RPMI7951 (cell line): ENCODE measurements at places on chromosomes 6 and 20.

GRCh38 chr6:100761841-100762240 is 119.3 kb downstream of the ASCC3 start:
- DNase-seq, result no peak

DNA sequence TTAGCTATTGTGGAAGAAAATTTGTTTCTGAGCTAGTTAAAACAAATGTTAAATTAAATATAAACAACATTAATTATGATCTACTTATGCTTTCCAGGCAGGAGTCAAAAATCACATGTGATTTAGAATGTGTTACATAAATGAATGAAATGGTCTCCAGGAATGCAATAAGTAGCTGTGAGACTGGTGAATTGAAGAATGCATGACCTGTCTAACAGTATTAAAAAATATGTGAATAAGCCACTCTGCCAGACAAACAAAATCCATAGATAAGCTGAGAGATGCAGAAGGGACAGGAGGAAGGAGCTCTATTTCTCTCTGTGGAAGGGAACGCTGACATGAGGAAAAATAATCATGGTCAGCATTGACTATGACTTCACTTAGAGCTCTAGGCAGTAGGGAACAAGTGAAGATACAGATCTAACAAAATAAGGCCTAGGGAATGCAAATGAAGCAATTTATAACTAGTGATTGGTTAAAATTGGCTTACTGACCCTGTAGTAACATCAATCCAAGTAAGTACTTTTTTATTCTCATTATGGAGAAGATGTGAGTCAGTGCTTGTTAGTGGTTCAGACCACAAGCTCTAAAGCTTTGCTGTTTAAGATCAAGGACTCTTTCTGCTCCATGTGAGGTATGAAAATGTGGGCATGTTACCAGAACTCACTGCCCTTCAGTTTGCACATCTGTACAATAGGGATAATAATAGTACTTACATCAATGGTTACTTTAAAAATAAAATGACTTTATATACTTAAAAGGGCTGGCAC is 432.6 kb downstream of the MMUT start:
- peak; percentile 54 for DNase-seq

- no peak for DNase-seq
These were observed 82.6 kb downstream of the EPB41L2 start for GRCh38 chr6:130980310-130981032.

- no peak for DNase-seq
These were observed 14.0 kb downstream of the DPPA5 start for GRCh38 chr6:73340048-73340447.

DNA sequence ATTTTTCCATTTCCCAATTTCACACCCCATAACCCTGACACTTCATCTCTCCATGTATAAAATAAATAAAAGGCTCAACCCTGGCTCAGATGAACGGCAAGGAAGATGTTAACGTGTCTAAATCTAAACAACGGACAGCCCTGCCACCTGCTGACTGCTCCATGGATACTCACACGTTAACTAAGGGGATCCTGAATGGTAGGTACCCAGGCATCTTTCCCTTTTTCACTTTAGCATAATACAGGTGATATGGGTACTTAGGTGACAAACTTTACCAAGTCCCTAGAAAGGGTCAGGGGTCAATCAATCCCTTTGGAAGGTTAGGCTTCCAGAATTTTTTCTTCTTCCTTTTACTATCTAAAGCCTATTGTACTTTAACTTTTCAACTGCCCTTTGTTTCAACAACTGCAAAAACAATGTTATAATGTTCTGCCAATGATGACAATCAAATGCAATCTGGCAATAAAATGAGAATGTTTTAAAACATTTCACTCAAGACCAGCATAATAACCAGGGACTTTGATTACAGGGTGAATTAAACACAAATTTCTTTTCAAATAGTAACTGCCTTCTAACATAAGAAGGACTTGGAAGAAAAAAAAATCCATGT is 52.4 kb upstream of the IPCEF1 start:
- DNase-seq, result no peak

- DNase-seq, result peak; percentile 15
These were observed 290.4 kb upstream of the SULF2 start for GRCh38 chr20:48075591-48076174.

- no peak for DNase-seq
These were observed 328.4 kb upstream of the CNR1 start for GRCh38 chr6:88494401-88495140.

DNA sequence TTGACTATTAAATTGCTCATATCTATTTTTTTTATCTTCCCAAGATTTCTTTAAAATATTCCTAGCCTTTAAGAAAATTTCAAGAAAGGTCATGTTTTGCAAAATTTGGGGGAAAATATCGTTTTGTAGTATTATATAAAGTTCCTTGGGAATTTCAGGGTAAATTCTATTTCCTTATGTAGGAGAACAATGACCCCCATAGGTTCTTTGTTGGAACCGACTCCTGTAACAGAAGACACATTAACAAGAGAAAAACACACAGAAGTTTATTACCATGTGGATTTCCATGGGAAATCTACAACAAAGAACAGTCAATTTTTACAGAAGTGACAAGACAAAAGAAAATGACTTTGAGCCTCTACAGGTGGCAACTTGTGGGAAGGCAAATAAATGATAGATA is 68.1 kb downstream of the ADGB start:
- DNase-seq, result no peak

DNA sequence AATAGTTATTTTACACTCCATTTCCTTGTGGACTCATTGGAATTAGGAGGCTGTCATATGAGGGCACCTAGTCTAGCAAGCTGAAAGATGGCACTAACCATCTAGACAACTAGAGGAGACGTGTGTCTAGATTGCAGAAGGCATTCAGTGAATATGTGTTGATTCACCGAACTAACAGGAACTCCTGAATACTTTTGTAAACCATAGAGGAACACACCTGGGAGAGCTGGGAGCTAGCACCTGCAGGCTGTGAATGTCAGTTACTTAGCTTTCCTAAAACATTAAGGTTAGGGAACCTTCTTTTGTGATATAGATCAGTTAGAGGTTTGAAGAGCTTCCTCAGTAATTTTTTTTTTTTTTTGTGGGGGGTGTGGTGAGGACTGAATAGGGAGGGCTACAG is 7.7 kb downstream of the OPN5 start:
- DNase-seq, result no peak

DNA sequence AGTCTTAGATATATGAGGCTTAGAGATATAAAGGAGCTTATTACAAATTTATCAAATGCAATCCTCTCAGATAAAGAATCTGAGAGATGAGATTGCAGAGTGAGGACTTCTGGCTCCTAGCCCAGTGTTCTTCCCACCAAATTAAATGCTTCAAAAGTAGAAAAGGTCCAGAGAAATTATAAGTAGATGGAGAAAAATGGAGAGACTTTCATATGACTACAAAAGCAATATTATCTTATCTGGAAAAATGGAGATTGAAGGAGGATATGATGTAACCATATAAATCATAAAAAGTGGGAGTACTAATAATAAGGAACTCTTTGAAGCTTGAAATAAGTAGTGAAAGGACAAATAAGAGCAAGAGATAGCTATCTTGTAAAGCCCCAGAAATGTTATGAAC is 2.8 kb downstream of the KCTD20 start:
- no peak for DNase-seq

GRCh38 chr6:34305982-34306708 is 57.3 kb upstream of the SMIM29 start:
- no peak for DNase-seq

- DNase-seq, result no peak
These were observed 27.7 kb downstream of the CST9L start for GRCh38 chr20:23540624-23541023.

DNA sequence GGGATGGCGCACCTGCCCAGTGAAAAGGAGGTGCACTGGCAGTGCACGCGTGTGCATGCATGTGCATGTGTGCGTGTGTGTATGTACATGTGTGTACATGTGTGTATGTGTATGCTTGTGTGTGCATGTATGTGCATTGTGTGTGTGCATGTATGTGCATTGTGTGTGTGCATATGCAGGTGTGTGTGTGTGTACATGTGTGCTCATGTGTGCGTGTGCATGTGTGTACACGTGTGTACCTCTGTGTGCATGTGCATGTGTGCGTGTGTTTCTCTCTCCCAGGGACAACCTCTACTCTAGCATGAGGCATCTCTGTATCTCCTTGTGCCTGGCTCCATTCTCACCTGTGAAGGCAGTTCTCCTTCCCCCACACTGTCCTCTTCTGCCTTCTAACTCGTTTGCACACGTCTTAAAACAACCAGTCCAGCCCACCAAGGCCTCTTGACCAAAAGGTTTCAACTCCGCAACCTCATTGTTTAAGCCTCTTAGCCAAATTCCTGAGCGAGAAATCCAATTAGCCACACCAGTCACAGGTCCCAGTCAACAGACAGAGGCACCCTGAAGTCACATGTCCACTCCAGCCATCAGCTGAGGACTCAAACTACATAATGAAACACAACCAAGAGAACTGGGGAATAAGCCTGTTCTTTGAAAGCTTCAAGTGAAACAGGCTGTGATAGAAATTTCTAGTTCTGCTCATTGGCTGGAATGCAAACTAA is 103.5 kb upstream of the PTPRT start:
- no peak for DNase-seq

- no peak for DNase-seq
These were observed 672 bp downstream of the PREX1 start for GRCh38 chr20:48826883-48827771.

GRCh38 chr6:150664091-150664490 is 64.4 kb downstream of the PLEKHG1 start:
- no peak for DNase-seq

GRCh38 chr20:62929051-62929538 is 2.8 kb upstream of the DIDO1 start:
- peak; percentile 71 for DNase-seq

GRCh38 chr6:152736687-152737273 is 13.8 kb upstream of the VIP start:
- DNase-seq, result no peak

DNA sequence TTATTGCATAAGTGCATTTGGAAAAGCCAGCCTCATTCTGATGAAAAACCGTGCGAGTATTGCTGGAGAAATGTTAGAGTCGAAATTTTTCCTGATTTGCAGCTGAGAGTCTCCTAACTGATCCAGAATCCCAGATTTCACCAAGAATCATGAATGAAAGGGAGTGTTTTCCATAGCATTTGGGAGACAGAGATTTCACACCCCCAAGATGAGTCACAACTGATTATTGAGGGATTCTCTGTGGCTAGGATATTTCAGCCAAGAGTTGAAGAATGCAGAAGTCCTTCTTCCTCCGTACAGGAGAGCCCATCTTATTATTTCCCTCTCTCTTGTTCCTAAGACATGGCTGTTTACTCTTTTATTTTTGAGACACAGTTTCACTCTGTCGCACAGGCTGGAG is 82.2 kb upstream of the SALL4 start:
- peak; percentile 56 for DNase-seq

DNA sequence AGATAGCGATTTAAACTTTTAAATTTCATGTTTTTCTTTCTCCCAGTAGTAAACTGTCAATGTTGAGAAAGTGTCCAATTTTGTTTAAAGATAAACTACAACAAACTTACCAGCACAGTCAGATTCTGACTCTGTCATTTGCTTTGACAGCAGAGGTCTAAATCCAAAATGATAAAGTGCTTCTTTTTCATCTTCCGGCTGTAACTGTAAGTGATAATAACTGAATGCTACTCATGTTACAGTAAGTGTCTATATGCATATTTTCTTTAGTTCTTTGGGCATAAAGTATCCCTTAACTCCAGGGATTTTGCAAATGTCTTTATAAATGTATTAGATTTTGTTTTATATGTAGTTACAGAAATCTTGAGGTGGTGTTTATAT is 610.4 kb downstream of the RFPL4B start:
- DNase-seq, result no peak

- no peak for DNase-seq
These were observed 88.4 kb upstream of the SGK1 start for GRCh38 chr6:134406311-134406710.

GRCh38 chr6:35731736-35732532 is 4.9 kb upstream of the ARMC12 start:
- peak; percentile 81 for DNase-seq

DNA sequence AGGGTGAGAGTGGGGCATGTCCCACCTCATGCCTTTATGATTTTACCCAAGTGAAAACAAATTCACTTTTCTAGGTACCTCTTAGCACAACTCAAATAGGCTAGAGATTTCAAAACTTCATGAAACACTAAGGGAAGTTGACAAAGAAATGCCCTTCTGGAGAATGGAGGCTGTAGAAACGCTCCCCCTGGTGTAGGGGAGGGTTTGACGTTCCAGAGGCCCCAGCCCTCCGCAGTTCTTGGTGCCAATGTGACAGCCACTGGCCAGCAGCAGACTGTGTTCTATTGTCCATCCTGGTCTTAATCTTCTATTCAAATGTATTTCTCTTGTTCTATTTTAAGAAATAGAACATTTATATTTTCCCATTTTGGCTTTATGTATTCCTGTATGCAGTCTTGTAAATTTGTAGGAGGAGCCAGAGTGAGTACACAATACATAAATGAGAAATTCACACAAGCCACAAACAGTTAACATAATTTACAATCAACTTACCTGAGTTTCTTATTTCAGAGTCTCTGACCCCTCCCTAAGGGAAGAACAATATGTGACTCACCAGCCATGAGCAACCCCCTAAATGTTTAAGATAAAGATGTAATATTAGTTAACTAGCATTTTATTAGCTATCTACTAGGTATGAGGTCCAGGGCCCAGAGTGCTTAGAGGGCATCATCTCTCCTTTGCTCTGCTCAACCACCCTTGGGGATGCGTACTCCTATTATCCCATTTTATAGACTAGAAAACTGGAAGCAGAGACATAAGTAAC is 8.8 kb upstream of the MUC21 start:
- DNase-seq, result no peak

DNA sequence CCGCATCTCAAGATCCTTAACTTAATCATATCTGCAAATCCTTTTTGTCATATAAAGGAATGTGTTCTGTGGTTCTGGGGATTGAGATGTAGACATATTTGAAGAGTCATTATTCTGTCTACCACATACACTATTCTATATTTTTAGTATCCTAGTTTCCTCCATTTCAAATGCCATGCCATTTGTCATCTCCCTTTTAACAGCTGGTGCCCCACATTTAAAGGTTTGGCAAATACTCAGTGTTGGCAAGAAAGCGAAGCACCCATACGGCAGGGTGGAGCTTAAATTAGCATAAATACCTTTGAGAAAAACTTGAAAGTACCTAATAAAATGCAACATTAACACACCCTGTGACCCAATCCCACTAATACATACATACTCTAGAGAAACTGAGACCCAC is 31.7 kb downstream of the PAK5 start:
- DNase-seq, result no peak

DNA sequence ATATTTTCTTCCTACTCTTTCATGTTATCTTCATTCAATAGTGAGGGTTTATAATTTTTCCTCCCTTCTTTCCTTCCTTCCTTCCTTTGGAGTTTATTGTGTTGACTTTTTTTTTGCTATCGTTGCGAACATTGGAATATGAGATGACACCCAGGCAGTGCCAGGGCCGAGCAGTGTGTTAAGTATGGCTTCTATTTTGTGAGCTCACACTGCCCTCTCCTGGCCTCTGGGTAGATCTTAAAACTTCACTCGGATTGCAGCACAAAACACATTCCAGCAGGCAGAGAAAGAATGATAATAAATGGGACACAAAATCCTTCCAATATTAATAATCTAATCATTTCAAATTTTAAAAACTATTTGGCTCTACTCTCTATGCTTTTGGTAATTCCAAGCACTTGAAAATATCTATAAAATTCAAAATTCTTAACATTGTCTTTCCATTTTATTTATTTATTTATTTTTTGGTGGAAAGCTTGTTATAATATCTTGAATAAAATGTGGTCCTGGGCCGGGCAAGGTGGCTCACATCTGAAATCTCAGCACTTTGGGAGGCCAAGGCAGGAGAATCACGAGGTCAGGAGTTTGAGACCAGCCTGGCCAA is 147.4 kb upstream of the OLIG3 start:
- DNase-seq, result peak; percentile 71
